Stimulated activated CD4-positive, alpha-beta T cell treated with anti-CD3 and anti-CD28 coated beads, Interleukin-1b, Interleukin-23, amount 100 ng/mL, for 1 hour (primary cell): ENCODE measurements at places on chromosomes 16 and 17.

DNA sequence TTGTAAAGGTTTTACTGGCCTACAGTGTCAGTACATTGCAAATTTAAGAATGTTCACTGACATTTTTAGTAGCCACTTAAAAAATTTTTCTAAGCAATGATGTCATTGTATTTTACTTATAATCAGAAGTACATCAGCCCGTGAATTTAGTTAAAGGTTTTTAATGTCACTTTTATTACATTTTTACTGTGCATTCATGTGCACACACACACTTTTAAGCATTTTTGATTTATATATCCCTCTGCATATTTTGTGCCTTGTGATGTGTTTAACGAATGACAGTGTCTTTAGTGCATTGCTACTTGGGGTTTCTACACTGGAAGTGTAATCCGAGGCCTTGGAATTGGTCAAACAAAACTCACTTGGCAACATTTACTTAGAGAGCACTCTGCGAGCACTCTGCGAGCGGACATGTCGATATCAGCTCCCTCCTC is 190.4 kb downstream of the WWOX start:
- no peak for DNase-seq

- no peak for DNase-seq
These were observed 89.2 kb upstream of the PMFBP1 start for GRCh38 chr16:72261127-72261526.

DNA sequence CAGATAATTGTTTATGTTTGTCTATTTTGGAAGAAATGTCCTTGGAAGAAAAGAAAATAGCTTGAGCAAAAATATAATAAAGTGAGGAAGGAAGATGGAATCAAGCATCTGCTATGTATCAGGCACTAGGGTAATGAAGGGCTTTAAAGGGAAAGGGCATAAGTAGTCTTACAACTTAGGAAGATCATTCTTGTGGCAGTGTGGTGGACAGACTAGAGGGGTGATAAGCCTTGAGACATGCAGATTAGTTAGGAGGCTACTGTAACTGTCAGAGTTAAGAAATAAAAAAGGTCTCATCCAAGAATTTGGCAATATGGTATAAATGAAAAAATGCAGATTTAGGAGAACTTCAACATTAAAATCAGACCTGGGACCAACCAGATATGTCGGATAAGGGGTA is 14.9 kb downstream of the FAM222B start:
- DNase-seq, result no peak

GRCh38 chr16:70725024-70725911 is 39.4 kb upstream of the MTSS2 start:
- DNase-seq, result no peak

- no peak for DNase-seq
These were observed 419.7 kb downstream of the CNTNAP4 start for GRCh38 chr16:76696876-76697275.

DNA sequence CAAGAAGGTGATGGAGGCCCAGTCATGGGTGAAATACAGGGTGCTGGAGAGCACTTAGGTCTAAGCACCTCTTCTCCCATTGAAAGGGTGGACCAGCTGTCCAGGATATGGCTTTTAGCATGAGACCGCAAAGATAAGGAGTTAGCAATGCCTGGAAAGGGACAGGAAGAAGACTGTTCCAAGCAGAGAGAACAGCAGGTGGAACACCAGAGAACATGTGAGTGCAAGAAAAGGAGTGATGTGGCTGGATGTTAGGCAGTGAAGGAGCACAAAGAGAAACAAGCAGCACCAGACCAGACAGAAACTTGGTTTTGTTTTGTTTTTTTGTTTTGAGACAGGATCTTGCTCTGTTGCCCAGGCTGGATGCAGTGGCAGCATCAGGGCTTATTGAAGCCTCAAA is 45.4 kb upstream of the CCL1 start:
- DNase-seq, result no peak

DNA sequence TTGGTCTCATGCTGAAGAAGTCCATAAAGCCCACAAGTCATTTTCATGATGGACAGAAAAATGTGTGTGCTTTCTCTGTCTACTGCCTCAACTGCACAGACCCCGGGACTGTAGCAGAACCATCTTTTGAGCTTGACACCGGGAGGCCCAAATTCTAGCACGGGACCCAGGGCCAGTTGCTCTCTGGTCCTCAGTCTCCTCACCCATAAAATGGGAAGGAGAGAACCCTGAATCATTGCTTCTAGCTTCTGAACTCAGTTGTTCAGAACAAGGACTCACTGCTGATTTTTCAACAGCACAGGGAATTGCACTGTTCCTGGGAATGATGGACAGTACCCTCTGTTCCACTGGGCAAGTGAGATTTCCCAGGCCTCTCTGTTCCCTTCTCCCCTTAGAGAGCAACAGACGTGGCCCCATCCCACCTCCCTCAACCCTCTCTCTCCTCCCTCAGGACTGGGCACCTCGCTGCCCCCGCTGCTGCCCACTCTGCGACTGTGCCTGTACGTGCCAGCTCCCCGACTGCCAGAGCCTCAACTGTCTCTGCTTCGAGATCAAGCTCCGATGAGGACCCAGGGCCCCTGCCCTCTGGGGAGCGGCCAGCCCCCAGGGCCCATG is 2.2 kb upstream of the ALDOA start:
- no peak for DNase-seq

GRCh38 chr16:81530296-81530721 is 85.7 kb downstream of the CMIP start:
- DNase-seq, result no peak

- no peak for DNase-seq
These were observed 9.5 kb upstream of the CDH15 start for GRCh38 chr16:89161763-89162713.

- DNase-seq, result no peak
These were observed 126.1 kb upstream of the PLCG2 start for GRCh38 chr16:81652798-81653505.
